ENCODE measurements at places on chromosomes 7 and 10.

DNA sequence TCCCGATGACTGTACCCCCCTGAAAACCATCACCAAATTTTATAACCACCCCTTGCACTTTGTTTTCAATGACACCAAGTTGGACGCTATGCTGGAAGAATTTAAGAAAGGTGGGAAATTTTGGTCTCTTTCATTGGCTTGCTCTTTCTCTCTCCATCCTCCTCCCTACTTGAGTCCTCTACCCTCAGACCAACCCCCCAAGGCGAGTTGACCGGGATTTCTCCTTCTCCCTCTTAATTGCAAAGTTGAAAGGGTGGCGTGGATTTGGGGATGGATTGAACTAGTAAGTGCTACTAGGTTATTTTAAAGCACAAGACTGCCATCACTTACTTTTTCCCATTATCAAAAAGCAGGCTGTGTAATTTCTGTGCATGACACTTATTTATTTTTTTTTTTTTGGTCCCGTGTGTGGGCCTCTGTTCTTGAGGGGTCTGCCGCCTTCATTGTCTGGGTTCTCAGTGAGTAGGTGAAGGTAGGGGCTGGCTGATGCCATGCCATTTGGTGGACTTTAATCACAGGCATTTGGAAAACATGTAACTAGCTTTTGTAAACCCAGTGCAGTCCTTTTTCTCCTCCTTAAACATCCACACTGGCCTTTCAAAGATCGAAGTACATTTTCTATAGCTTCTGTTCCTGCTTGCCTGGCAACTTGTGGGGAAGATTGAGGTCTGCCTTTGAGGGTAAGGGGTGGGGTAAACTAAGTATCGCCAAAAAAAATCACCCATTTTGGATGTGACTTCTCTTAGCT, 2.1 kb downstream of the CNNM2 start:
- no peak for DNase-seq

- DNase-seq, result no peak
Observed at GRCh38 chr10:96133135-96133534, 3.0 kb downstream of the ZNF518A start.

GRCh38 chr10:110447886-110448285, 49.8 kb upstream of the DUSP5 start:
- no peak for DNase-seq

GRCh38 chr10:120666308-120666707, 184.9 kb upstream of the WDR11 start:
- no peak for DNase-seq

DNA sequence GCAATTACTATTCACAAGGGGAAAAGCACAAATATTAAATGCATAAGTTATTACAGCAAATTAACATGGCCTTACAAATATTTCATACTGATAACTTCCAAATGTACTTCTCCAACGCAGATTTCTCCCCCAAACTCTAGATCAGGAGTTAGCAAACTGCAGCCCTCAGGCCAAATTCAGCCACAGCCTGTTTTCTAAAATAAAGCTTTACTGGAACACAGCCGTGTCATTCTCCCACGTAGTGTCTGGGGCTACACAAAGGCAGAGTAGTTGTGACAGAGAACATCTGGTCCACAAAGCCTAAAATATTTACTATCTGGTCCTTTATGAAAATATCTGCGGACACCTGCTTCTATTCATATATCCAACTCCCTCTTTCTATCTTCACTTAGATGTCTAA, 151.8 kb upstream of the AHR start:
- no peak for DNase-seq

DNA sequence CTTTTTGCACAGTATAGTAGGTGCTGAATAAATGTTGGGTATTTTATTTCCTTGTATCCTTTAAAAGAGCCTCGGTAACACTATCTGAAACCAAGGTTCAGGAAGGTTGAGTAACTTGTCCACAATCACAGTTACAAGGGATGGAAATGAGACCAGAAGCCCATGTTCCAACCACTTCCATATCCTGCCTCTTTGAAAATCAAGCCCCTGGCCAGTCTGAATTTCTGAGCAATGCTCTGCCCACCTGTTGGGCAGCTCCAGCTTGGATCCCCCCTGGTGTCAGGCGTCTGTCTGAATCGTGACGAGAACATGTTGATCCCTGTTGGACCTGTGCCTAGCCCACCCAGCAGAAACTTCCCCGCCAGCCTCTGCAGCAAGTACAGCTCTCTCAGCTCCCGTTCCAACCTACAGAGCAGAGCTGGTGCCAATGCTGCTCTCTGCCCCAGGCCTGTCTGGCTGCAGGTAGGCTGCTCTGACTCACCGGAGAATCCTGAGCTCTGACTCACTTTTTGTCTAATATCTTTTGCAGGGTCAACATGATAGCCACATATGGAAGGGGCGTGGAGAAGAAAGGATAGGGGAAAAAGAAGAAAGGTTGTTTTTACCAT, 595.5 kb downstream of the INHBA start:
- DNase-seq, result no peak

- DNase-seq, result no peak
Observed at GRCh38 chr10:82462910-82463551, 588.0 kb downstream of the NRG3 start.

GRCh38 chr10:43252783-43253341, 14.0 kb downstream of the RASGEF1A start:
- DNase-seq, result peak; percentile 19

- no peak for DNase-seq
Observed at GRCh38 chr10:132405463-132405991, 8.5 kb downstream of the PWWP2B start.

DNA sequence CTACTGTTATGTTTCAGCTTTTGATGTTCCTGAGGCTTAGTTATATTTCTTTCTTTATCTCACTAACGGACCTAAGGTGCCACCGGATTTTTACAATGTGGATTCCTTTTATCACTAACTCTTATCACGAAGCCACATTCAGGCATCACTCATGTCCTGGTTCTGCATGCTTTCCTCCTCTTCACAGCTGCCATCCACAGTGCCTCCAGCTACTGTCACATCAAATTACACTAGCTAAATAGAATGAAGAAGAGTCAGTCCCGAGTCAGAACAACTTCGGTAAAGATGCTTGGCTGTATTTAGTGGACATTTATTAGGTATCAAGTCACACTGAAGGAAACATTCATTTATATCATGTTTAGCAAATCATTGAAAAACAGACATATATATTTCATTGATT, 153.2 kb downstream of the NEBL start:
- no peak for DNase-seq
